Central memory CD4-positive, alpha-beta T cell (primary cell): ENCODE measurements at places on chromosomes 3 and 15.

- no peak for DNase-seq
Observed at GRCh38 chr15:89457086-89457485, 39.3 kb downstream of the RHCG start.

DNA sequence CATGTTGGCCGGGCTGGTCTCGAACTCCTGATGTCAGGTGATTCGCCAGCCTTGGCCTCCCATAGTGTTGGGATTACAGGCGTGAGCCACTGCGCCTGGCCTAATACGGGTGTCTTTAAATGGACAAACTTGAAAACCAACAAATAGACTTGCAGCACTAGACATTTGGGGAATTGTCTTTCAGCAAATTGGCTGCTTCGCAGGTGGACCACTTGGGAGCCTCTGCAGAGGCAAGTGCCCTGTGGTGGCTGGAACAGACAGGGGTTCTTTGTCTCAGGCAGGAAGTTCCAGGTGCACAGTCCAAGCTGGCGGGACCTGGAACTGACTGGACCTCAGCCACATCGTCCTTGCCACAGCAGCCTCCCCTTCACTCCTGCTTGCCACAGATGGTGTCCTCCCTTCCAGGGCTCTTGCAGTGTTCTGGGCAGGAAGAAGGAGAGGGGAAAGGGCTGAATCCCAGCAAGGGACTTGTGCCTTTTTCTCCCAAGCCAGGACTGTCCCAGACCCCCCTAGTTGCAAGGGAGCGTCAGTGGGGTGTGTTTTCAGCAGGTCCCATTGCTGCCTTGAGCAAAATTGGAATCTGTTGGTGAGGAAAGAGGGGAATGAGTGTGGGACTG lies 94.3 kb downstream of the TBC1D2B start:
- DNase-seq: no peak

DNA sequence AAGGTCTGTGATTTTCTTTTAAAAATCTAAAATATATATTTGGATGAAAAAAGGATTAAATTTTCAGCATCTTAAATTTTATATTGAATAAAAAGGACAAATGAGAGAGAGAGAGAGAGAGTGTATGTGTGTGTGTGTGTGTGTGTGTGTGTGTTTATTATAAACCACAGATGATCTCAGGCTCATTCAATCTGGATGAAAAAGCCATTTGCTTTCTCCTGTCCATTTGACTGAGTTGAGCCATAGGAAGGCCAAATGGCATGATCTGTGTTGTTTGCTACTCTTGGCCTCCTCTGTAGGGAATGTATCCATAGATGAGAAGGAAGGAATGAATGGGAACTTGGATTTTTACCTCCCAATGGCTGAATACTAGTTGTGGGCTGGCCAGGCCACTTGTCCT lies 92.5 kb upstream of the MEX3B start:
- no peak for DNase-seq

- no peak for DNase-seq
Observed at GRCh38 chr15:36557364-36557763, 22.1 kb upstream of the CDIN1 start.

GRCh38 chr15:70535071-70535954 lies 228.0 kb downstream of the UACA start:
- peak; percentile 74 for DNase-seq

DNA sequence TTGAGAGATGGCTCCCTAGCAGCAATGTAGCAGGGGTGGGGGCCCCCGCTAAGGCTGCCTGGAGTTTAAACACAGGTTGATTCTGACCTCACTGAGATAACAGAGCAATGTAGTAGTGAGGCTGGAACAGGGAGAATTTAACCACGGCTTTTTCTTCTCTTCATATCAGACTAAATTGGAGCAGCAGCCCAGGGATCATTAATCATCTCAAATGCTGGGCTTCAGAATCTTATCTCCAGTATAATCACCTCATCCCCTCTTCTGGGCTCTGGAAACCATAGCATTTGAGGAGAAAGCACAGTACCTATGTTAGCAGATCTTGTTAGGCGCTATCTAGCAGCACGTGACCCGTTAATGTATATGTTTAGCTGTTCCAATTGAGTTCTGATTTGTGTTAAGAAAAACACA lies 25.4 kb upstream of the DET1 start:
- no peak for DNase-seq

DNA sequence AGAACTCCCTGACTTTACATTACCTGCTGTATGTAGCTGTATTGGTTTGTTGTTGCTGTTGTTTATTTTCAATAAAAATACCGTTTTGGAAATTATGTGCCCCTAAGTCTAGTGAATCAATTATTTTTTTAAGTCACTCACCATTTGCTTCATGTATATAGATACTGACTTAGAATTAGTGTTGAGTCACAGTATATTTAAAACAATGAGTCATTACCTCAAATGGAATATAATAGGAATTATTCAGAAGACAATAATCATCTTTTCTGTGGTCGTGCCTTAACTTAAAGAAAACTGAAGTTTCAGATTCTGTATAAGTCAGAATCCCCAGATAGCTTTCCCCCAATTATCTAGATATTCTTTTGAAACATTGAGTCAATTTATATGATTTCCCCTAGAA lies 21.0 kb upstream of the ALDH1A2 start:
- DNase-seq: no peak

GRCh38 chr3:181695661-181696491 lies 15.8 kb upstream of the SOX2 start:
- DNase-seq: no peak

DNA sequence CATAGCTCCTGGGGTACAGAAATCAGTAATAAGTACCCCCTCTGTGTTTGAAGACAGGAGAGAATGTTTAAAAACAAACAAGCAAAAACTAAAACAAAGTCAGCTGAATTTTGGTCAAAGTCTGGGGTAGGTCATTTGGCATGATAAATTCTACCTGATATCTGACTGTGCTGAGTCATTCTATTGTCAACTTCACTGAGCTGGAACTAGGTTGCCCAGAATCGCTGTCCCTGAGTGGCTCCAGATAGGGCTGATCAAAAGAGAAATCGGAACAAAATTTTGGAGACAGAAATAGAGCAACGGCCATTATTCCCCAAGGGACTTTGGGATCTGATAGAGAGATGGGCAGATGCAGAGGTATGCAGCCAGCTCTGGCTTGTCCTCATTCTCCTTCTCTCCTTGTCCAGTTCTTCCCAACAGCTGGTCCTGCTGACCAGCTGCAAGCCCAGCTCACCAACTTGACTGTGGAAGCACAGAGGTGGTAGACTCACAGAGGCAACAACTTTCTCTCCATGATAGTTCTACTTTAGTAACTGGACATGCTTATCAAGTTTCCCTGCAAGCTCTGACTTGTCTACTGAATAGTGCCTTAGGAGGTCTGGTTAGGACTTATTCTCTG lies 57.3 kb upstream of the MYRIP start:
- DNase-seq: no peak

- no peak for DNase-seq
Observed at GRCh38 chr3:45130476-45130875, 15.7 kb downstream of the CDCP1 start.

- no peak for DNase-seq
Observed at GRCh38 chr3:146715170-146715569, 110.0 kb upstream of the PLSCR5 start.

DNA sequence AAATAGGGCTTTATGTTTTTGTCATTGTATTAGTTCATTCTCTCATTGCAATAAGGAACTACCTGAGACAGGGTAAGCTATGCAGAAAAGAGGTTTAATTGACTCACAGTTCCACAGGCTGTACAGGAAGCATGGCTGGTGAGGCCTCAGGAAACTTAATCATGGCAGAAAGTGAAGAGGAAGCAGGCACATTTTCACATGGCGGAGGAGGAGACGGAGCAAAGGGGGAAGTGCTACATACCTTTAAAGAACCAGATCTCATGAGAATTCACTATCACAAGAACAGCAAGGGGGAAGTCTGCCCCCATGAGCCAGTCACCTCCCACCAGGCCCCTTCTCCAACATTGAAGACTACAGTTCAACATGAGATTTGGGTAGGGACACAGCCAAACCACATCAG lies 25.6 kb downstream of the CEP63 start:
- DNase-seq: no peak

GRCh38 chr15:51770902-51771301 lies 19.5 kb downstream of the TMOD2 start:
- no peak for DNase-seq

- DNase-seq: no peak
Observed at GRCh38 chr15:95659656-95660055, 670.8 kb upstream of the NR2F2 start.

GRCh38 chr15:66863390-66864085 lies 161.5 kb downstream of the SMAD6 start:
- no peak for DNase-seq

DNA sequence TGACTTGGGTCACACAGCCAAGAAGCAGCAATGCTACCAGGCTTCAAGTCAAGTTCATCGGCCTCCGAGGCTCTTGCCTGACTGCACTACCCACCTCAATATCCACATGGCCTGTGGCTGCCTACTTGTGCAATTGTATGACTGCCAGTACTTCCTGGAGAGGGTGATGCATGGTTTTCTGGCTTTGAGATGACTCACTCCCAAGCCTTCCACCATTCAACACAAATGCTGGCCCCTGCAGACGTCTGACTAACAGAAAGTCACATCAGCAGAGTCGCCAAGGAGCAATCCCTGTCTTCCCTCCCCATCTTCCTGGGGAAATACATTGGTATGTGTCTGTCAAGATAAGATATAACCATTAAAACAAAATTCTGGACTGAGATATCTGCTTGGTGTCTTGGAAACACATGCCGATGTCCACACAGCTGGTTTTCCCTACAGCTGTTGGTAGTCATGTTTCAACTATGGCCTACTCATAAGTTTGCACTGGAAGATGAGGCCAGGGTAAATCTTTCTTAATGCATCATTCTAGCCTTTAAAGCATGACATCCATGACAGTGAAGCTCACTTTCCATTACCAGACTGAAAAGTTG lies 79.6 kb upstream of the SPATA12 start:
- no peak for DNase-seq

GRCh38 chr15:81723701-81724100 lies 322.1 kb downstream of the MEX3B start:
- DNase-seq: no peak

DNA sequence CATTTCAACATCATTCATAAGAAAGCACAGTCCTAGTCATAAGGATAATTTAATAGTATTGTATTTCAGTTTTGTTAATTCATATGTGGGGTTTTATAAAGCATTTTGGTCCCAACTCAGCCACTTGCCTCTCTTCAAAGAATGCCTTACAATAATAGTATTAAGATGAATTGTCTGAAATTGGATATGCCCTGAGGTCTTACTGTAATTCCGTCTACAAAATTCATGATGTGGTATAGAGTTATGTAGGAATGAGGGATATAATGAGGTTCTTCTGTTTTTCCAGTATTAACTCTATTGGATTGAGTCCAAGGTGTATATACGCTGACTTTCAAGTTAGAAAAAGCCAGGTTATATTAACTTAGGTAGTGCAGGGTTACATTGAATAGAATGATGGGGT lies 177.0 kb downstream of the GOLIM4 start:
- DNase-seq: no peak

DNA sequence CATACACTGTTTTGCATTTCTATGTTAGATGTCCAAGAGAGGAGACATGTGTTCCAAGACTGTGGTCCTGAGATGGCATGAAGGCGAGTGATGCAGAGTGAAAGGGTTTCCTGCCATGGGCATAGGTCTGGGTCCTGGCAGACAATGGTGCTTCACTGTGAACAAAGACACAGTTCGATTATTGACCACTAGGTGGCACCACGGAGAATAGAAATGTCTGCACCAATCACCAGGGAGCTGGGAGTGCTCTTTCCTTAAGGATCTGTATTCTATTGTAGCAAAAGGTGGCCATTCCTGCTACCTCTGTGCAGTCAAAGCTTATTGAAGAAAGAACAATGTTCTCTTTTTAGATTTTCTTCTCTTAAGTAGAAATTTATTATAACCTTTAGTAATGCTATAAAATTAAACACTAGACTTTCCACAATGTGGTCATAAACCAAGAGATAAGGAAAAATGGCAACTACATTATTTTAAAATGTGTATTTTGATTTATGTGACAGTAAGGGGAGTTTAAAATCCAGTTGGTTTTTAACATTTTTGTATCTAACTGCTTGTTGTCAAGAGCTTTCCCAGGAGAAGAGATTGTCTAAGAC lies 88.7 kb downstream of the GABRG3 start:
- no peak for DNase-seq

- no peak for DNase-seq
Observed at GRCh38 chr3:67946436-67946835, 292.0 kb upstream of the SUCLG2 start.

GRCh38 chr3:72185549-72186399 lies 400.8 kb upstream of the PROK2 start:
- DNase-seq: no peak

DNA sequence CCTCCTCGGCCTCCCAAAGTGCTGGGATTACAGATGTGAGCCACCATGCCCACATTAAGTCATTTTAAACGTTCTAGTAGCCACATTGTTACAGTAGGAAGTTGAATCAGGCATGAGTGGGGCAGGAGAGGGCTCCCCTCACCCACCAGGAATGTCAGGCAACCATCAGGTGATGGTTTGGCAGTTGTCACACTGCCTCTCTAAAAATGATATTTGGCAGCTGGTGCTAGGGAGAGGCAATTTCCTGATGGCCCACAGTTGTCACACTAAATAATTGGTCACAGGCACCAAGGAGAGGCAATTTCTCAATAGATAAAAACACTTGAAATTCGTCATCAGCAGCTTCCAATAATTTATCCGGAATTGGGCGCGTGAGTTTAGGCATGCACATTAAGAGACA lies 79.2 kb upstream of the ABHD2 start:
- no peak for DNase-seq

DNA sequence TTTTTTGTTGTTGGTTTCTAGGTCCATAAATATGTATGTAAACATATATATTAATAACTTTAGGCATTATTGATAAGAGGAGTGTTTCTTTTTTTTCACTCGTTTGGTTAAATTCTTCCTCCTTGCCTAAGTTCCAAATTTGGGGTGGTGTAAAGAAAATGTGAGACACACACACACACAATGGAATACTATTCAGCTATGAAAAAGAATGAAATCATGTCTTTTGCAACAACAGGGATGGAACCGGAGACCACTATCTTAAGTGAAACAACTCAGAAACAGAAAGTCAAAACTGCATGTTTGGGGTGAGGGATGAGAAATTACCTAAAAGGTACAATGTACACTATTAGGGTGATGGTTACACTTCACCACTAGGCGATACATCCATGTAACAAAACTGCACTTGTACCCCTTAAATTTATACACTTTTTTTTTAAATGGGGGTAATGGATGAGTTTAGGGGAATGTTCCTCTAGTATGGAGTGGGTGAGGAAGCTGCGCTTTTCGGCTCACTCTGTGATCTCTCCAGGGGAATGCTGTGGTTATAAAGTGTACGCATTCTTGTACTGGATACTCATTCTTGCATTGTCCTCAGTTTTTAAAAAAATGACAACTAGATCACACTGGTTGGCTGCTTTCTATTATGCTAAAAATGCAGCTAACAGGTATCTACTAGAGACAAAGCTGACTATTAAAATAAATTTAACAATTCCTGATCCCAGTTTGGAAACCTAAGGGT lies 50.8 kb upstream of the PPARG start:
- DNase-seq: no peak

DNA sequence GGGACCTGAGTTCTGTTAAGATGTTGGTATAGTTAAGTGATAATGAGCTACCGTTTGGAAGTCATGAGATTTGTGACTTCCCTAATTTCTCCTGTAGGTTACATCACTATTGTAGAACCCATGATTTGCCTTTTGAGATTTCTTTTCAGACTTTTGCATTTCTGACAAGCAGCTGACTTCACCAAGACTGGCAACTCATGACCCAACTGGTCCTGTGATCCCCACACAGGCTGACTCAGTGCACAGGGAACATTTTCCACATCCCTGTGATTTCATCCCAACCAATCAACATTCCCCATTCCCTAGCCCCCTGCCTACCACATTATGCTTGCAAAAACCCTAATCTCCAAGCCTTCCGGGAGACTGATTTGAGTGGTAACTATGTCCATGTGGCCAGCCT lies 242.1 kb upstream of the PDZRN3 start:
- no peak for DNase-seq
